ENCODE measurements at places on chromosomes 13 and 19.

DNA sequence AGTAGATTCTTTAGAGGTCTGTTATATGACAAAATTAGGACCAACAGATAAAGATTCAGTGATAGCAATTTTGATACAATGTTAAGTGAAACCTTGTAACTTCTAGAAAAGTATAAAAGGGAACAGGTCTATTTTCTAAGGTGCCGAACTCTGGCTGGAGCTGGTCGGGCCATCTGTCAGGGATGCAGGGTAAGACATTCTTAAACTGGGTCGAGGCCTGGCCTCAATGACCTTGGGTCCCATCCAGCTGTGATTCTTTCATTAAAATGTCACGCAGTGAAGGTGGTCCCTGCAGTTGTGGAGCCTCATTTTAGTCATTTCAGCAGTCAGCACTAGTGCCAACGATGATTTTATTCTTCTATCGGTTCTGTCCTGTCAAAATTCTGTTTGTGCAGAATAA, 271.9 kb upstream of the SPRY2 start:
- no peak for DNase-seq

DNA sequence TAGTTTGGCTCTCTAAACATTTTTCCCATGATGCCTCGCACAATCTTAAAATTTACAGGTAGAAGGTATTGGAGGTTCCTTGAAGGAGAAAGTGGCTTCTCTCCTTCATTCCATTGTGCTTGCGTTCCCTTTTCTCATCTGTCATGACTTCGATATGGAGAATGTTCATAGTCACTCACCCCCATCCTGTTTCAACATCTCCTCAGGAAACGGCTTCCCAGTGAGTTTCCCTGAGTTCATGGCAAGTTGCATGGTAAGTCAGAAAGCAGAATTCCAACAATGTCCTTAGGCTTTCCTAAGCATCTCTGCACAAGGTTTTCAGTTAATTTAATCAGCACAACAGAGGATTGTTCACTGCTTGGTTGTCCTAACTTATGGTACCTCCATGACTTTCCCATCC, 581.8 kb upstream of the SLITRK5 start:
- no peak for DNase-seq

DNA sequence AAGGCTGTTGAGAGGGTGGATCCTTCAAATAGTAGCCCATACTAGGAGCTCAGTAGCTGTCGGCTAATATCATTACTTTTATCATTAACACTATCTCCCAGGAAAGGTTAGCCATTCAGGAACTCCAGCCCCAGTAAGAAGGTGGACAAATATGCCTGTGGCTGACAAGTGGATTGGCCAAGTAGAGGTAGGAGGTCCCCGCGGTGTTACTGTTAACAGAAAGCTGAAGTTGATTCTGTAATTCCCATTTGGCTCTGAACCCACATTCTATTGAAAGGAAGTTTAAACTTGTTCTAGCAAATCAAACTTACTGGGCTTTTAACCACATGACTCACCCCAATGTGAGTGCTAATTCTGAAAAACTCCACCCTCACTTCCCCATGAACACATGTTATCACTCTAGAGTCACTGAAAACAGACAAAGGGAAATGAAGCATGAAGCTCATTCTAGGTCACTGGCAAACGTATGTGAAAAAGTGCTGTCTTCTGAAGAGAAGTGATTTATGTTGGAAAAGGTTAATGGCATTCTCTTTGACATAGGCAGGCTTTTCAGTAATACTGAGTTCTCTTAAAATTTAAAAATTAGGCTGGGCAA, 273.5 kb downstream of the FGF14 start:
- DNase-seq, result no peak

- DNase-seq, result no peak
Measured at GRCh38 chr13:101903890-101904289, 451.4 kb downstream of the ITGBL1 start.

DNA sequence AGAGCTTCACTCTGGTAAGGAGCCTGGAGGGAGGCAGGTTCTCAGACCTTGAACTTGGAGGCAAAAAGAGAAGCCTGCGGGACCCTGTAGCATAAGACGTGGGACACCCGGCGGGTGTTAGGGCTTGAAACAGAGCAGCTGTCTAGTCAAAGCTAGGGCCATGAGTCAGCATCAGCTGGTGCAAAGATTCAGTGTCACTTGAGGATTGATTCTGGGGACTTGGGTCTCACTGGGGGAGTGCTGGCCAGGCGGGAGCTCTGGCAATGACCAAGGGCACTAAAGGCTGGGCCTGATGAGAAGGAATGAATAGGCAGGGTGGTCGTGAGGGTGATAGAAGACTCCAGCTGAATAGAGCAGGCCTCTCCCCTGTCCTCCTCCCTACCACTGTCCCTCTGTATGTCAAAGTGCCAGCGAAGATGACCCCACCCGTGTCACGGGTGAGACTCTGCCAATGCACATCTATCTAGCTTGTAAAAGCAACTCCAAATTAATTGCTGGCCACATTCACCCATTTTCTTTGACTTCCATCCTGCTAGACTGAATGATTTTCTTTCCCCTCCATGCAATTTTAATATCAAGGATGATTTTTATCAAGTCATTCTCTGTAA, 97.1 kb downstream of the MBNL2 start:
- no peak for DNase-seq

DNA sequence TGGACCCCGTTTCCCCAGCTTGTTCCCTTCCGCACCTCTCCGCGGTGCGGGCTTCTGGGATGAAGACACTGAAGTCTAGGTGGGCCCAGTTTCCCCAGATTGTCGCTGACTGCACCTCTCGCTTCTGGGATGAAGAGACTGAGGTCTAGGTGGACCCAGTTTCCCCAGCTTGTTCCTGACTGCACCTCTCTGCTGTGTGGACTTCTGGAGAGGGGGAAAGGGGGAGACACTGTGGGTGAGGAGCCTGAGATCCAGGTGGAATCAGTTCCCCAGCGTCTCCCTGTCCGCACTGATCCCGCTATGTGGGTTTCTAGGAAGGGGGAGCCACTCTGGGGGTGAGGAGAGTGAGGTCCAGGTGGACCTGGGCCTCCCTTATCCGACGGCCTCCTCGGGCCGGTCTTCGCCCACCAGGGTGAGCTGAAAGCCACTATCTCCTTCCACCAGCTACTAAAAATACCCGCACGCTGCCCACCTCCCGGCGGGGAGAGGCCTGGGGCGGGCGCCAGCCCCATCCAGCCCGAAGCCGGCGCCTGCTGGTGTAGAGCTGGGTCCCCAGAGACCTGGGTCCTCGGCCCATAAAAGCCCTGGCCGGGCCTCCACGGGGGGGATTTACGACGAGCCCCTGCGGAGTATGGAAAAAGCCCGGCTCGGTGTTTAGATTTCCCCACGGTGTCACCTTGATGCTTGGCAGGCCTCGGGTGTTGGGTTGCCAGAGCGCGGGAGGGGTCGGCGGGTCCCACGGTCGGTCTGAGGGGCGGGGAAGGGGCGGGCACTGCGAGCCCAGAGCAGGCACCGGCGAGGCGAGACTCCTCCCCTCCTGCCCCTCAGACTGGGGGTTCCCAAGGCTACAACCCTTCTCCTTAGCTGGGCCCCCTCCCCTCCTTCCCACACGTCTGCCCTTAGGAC, 10.6 kb downstream of the FUT6 start:
- DNase-seq, result no peak

DNA sequence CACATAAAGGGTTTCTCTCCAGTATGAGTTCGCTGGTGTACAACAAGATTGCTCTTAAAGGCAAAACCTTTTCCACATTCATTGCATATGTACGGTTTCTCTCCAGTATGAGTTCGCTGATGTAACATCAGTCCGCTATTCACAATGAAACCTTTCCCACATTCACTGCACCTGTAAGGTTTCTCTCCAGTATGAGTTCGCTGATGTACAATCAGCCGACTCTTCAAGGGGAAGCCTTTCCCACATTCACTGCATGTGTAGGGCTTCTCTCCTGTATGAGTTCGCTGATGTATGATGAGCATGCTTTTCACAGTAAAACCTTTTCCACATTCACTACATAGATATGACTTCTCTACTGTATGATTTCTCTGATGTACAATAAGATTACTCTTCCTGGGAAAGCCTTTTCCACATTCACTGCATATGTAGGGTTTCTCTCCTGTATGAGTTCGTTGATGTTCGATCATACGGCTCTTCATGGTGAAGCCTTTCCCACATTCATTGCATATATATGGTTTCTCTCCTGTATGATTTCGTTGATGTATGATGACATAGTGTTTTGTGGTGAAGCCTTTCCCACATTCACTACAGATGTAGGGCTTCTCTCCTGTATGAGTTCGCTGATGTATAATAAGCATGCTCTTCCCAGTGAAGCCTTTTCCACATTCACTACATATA, 6.0 kb upstream of the ZNF614 start:
- DNase-seq, result no peak

DNA sequence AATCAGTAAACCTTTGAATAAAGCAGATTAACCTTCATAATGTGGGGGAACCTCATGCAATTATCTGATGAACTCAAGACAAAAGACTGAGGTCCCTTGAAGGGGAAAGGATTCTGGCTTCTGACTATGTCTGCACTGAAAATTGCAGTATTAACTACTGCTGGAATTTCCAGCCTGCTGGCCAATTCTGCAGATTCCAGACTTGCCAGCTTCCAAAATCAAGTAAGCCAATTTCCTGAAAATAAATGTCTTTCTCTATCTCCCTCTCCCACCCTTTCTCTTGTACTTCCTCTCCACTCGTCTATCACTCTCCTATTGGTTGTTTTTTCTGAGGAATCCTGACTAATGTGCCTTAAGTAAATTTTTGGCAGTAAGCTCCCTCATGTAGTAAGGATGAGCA, 1479.9 kb upstream of the PRR20A start:
- DNase-seq, result no peak

Measured in activated CD8-positive, alpha-beta memory T cell treated with anti-CD3 and anti-CD28 coated beads for 4 hours (primary cell).